Large intestine (tissue), 12 donors: ENCODE measurements at places on chromosomes 1 and 21. TPM values are rescaled to one million over a fixed set of nuclear protein-coding genes. Genes with fewer than 3 reads are reported as not detected.

DNA sequence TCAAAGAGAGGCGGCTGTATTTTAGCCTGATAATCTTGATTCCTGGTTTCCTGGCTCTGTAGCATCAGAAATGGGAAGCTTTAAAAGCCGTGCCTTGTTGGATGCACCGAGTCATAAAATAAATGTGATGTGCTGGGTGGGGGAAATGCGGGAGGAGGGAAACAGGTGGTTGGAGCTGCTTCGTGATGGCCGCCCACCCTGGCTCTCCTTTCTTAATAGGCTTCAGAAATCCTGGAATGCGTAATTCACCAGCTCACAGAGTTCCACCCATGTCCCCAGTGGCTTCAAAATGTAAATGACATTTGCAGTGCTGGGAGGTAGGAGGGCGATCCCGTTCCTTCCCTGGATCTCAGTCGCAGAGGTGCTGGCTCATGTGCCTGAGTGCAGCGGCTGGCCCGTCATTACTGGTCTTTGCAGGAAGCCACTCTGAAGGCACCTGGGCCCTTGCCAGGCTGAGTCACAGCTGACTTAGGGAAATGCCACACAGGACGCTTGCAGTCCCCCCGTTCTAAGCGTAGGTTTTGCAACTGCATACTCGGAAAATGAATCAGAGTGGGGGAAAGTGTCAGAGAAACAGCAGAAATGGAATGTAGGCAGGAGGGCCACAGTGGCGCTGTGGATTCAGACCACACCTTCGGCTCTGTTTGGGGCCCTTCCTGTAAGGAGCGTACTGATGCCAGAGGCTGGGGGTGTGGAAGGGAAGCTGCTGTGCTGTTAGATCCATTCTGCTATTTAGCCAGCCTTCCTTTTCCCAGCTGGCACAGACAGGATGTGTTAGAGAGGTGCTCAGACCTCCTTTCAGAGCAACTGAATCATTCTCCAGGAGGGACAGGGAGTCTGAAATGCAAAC lies 37.6 kb downstream of the GALNT2 start:
- no peaks in the 10 kb centered on the region for H3K27me3 ChIP-seq
- no peak overlapping the region for H3K4me3 ChIP-seq
- H3K4me1 ChIP-seq = peaks cover 36% of the 10 kb centered on the region
- peak overlapping the region; percentile 84 for H3K27ac ChIP-seq

DNA sequence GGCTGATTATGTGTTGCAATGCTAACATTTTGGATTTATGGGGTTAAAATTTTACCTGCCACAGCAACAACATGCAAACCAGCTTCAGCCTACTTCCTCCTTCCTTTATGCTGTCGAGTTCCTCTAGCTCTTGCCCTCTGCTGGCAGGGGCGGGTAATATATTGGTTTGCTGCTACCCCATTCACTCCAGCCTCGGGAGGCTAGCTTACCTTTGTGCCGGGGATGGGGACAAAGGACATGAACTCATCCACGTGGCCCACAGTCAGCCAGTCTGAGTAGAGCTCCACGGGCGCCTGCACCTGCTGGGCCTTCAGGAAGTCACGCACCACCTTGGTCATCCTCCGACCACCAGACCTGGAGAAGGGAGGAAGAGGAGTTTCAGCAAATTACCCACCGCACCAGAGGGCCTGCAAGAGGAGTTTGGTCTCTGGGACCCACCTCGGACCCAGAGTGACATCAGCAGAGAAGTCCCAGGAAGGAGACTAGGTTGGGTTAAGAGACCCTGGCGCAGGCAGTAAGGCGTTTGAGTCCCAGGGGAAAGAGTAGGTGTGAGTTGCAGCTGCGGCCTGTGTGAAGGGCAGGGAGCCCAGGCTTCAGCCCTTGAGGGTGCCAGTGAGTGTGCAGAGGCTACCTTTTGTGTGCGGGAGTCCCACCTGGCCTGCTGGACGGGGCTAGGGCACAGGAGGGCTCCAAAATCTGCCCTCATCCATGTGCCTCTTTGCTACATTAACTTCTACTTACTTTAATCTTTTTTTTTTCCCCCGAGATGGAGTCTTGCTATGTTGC lies 21.8 kb upstream of the SDHB start:
- peaks cover 50% of the 10 kb centered on the region for H3K36me3 ChIP-seq
- DNase-seq = no peak
- no peak overlapping the region for H3K27ac ChIP-seq
- no peaks in the 10 kb centered on the region for H3K4me1 ChIP-seq
- no peak overlapping the region for H3K4me3 ChIP-seq
- no peaks in the 10 kb centered on the region for H3K27me3 ChIP-seq

DNA sequence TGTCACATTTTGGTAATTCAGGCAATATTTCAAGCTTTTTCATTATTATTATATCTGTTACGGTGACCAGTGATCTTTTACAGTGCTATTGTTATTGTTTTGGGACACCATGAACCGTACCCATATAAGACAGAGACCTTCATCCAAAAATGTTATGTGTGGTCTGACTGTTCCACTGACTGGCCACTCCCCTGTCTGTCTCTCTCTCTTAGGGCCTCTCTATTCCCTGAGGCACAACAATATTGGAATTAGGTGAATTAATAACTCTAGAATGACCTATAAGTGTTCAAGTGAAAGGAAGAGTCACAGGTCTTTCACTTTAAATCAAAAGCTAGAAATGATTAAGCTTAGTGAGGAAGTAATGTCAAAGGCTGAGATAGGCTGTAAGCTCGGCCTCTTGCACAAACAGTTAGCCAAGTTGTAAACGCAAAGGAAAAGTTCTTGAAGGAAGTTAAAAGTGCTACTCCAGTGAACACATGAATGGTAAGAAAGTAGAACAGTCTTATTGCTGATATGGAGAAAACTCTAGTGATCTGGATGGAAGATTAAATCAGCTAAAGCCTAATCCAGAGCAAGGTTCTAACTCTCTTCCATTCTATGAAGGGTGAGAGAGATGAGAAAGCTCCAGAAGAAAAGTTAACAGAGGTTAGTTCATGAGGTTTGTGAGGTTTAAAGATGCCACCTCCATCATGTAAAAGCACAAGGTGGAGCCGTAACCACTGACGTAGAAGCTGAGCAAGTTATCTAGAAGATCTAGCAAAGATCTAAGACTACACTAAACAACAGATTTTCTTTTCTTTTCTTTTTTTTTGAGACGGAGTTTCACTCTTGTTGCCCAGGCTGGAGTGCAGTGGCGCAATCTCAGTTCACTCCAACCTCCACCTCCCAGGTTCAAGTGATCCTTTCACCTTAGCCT lies 19.7 kb upstream of the DIPK1A start:
- no peaks in the 10 kb centered on the region for H3K36me3 ChIP-seq
- H3K4me3 ChIP-seq = no peak overlapping the region
- H3K27me3 ChIP-seq = no peaks in the 10 kb centered on the region
- peak overlapping the region; percentile 33 for H3K27ac ChIP-seq

GRCh38 chr1:179310721-179311120 lies 17.1 kb downstream of the SOAT1 start:
- H3K27ac ChIP-seq = peak overlapping the region; percentile 31
- no peaks in the 10 kb centered on the region for H3K4me1 ChIP-seq
- H3K4me3 ChIP-seq = no peak overlapping the region

DNA sequence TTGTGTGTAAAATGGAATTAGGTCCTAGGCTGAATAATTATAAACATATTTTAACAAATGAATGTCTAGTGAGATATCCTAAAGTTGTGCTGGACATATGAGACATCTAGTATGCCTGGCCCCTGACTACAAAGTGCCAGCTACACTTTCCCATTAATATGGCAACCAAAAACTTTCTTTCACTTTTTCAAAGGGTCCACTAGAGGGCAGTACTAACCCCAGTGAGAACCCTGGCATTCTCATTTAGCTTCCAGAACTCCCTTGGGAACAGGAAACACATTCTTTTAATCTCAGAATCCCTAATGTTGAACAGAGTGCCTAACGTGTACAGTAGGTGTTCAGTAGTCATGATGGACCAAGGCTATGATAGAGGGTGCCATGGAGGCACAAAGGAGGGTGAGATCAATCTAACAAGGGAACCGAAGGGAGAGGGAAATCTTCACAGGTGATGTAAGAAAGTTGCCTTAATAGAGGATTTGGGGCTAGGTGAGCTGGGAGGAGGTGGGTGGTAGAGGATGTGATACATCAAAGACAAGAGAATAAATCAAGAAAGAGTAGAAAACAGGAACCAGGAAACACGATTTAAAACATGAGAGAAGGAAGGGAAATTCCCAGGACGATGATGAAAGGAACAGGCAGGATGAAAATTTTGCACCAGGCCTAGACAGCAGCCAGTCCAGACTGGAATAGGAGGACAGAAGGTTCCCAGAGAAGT lies 41.6 kb downstream of the NSL1 start:
- no peak overlapping the region for H3K27ac ChIP-seq
- no peaks in the 10 kb centered on the region for H3K4me1 ChIP-seq
- no peak overlapping the region for H3K4me3 ChIP-seq

DNA sequence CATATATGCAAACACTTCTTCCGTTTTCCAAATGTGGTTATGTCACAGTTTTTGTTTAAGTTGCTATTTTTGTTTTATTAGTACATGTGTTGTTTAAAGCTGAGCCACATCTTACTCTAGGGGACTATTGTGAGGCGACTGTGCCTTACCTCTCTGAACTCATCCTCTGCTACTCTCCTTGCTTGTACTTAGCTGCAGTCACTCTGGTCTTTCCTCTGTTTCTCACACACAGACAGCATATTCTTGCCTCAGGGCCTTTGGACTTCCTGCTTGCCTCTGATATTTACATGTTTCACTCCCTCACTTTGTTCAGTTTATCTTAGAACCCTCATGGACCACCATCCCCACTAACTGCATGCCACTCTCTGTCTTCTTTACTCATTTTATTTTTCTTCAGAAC lies 101.1 kb downstream of the MACF1 start:
- H3K27me3 ChIP-seq = no peaks in the 10 kb centered on the region
- no peak overlapping the region for H3K4me3 ChIP-seq
- no peak overlapping the region for H3K27ac ChIP-seq
- no peak for DNase-seq

GRCh38 chr21:45152265-45152746 lies 77.9 kb downstream of the ADARB1 start:
- H3K27ac ChIP-seq = no peak overlapping the region
- no peaks in the 10 kb centered on the region for H3K36me3 ChIP-seq
- no peaks in the 10 kb centered on the region for H3K27me3 ChIP-seq
- H3K4me3 ChIP-seq = no peak overlapping the region

Gene ANGEL2
- 33.0 TPM for polyA plus RNA-seq

Gene GJA9
- 0.42 TPM for polyA plus RNA-seq

Gene DNAI4
- 3.6 TPM for polyA plus RNA-seq

GRCh38 chr1:227869851-227870305 lies 54.4 kb downstream of the PRSS38 start:
- H3K36me3 ChIP-seq = no peaks in the 10 kb centered on the region
- H3K4me1 ChIP-seq = no peaks in the 10 kb centered on the region
- H3K27ac ChIP-seq = no peak overlapping the region
- DNase-seq = no peak
- no peak overlapping the region for H3K4me3 ChIP-seq

DNA sequence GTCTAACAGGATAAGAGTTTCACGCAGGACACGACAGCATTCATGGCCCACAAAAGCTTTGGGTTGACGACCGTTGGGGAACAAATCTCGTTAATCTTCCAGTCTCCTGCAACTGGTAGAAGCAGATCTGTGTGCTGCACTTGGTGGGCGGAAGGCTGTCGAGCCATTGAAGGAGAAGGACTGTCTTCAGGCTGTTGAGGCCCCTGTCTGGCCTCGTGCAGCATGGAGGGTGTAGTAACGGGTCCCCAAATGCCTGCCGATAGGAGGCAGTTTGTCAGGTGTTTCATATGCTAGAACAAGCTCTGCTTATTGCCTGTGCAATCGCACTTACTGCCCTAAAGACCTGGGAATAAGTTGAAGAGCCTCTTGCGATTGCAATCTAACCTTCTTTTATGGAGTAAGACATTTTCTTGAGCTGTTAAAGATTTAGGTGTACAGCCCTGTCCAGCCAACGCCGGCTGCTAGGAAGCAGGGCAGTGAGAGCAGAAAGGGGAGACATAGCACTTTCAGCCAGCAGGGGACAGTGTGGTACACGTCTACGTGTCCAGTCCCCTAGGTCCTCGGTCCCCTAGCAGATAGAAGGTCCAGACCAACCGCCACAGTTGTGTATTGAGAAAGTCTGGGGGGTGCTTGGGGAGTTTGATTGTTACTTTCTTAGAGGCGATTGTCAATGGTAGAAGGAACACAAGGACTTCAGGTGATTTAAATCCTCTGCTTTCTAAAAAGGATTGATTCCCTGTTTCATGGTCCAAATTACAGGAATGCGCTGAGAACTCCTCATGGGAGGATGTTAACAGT lies 102.3 kb upstream of the TMPRSS2 start:
- DNase-seq = peak; percentile 73
- no peaks in the 10 kb centered on the region for H3K36me3 ChIP-seq
- no peaks in the 10 kb centered on the region for H3K27me3 ChIP-seq
- H3K27ac ChIP-seq = no peak overlapping the region
- H3K4me3 ChIP-seq = no peak overlapping the region
- H3K4me1 ChIP-seq = peaks cover 21% of the 10 kb centered on the region

DNA sequence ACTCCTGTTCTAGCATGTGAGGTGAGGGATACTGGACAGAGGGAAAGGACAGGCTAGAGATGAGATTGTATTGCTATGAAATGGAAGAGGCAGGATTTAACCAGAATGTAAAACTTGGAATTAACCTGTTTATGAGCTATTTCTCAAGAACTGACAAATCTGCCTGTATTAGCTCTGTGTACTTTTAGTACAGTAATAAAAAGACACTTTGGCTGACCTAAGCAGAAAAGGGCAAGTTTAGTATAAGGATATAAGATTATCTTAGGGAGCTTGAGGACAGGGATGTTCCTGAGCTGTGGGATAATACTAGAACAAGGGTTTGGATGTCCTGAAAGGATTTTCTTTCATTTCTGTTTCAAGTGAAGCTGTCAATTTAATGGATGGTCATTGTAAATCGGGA lies 11.2 kb downstream of the ZCCHC17 start:
- no peaks in the 10 kb centered on the region for H3K27me3 ChIP-seq
- peaks cover 25% of the 10 kb centered on the region for H3K36me3 ChIP-seq
- no peak overlapping the region for H3K4me3 ChIP-seq
- no peak overlapping the region for H3K27ac ChIP-seq
- no peaks in the 10 kb centered on the region for H3K4me1 ChIP-seq

Gene OR2T35
- polyA plus RNA-seq = not detected

Gene DIRAS3
- 6.0 TPM for polyA plus RNA-seq

DNA sequence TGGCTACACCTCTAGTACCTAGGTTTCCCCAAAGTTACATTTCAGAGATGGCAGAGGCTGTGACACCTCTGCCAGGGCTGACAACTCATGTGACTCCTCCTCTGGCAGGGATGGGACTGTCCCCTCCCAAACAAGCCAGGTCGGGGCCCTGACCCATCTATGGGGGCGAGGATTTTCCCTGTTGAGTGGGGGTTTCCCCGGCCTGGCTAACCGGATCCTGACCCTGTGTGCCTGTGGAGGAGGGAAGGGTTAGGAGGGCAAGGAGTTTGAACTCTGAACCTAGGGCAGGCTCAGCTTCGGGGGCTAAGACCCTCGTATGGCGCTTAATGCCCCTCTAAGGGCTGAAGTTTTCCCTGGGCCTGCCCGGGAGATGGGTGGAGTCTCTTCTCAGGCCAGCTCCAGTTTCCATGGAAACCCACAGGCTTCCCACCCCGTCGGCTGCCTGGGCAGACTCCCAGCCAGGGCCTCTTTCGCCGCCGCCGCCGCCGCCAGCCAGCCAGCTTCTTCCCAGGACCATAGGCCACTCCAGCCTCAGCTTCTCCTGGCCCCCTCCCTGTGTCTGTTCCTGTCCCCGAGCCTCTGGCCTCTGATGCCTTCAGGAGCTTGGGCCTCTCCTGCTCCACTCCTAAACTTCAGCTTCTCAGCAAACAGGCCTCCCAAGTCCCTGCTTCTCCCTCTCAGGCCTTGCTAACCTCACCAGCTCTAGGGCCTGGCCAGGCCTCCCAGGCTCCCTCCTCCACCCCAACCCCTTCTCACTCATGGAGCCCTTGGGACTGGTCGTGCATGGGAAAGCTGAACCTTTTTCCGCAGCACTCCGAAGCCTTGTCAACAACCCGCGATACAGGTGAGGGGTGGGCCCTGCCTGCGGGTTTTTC lies at the start of gene BTBD19:
BTBD19 (plus strand) TSS at position 461 of the 875 bp plus-strand sequence; CDS start at position 759, 298 bp downstream.
- peak within 1 kb of the TSS; percentile 27 for H3K4me3 ChIP-seq
- no peaks in the 10 kb centered on the region for H3K27me3 ChIP-seq
- DNase-seq = peak; percentile 86
- H3K27ac ChIP-seq = peak within 1 kb of the TSS; percentile 97
- peaks cover 46% of the 10 kb centered on the region for H3K4me1 ChIP-seq
